ENCODE measurements at places on chromosomes 1 and 21. TPM values are rescaled to one million over a fixed set of nuclear protein-coding genes. Genes with fewer than 3 reads are reported as not detected.

The RRP1 gene
- total RNA-seq: 27.3 TPM

The B3GALT2 gene
- total RNA-seq: 0.62 TPM

The INSRR gene
- not detected for total RNA-seq

The NT5C1A gene
- not detected for total RNA-seq

The SLC25A34 gene
- 1.1 TPM for total RNA-seq

The XKR8 gene
- total RNA-seq: 4.1 TPM

Measured in esophagus squamous epithelium (tissue), 5 donors.